CD4-positive, alpha-beta T cell treated with Interleukin-4 for 1 hour (primary cell): ENCODE measurements at places on chromosomes 7 and 10.

DNA sequence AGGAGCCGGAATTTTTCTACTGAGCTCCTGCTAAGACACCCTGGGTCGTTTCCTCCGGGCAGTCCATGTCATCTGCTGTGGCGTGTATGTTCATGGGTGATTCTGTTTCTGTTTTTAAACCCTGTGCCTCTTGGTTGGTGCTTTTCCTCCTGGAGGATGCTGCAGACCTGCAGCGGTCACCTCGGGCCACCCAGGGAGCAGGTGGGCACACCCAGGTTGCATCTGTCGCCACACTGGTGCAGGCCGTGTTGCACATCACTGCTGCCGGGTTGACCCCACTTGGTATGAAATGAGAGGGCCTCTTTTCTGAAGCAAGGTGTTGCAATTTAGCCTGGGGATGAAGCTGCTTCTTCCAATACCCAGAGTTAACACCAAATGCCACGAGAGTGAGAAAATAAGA, 127.2 kb downstream of the CUX1 start:
- no peak for DNase-seq

- no peak for DNase-seq
Observed at GRCh38 chr7:98241674-98242241, 10.3 kb downstream of the TECPR1 start.

- DNase-seq = no peak
Observed at GRCh38 chr7:142689439-142690120, 59.7 kb upstream of the PRSS1 start.

DNA sequence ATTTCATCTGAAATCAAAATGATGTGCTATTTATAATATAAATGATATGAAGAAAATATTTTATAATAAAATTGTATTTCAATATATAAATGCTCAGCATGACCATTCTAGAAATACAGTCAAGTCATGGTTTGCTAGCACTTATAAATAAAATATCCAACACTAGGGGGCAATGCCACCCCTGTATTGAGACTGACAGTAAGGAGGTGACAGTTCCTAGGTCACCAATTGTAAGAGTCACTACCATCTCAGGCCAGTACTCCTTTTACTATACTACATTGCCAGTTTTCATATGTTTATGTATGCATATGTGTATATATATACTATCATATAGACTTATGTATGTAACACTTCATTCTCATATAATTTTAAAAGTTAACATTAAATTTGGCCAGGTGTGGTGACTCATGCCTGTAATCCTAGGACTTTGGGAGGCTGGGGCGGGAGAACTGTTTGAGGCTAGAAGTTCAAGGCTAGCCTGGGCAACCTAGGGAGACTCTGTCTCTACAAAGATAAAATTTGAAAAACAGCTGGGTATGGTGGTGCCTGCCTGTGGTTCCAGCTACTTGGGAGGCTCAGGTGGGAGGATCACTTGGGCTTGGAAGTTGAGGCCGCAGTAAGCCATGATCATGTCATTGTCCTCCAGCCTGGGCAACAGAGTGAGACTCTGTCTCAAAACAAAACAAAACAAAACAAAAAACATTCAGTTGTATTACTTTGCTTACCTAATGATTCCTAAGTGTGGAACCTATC, 2.4 kb upstream of the CNOT4 start:
- peak; percentile 82 for DNase-seq

DNA sequence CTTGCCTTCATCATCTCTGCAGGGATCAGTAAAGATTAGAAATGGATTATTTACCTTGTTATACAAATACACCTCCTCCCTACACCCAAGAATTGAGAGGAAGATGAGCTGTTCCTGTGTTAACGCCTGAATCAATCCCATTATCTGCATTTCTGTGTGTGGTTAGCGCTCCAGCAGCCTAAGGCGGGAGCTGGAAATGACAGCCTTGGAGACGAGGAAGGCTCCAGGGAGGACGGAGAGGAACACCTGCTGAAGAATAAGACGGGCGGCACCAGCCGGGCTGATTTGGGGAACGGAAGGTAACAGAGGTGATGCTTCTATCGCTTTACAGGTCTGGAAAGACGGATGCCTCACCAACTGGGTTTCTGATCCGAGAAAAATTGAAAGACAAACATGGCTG, 34.2 kb upstream of the DDC start:
- no peak for DNase-seq

DNA sequence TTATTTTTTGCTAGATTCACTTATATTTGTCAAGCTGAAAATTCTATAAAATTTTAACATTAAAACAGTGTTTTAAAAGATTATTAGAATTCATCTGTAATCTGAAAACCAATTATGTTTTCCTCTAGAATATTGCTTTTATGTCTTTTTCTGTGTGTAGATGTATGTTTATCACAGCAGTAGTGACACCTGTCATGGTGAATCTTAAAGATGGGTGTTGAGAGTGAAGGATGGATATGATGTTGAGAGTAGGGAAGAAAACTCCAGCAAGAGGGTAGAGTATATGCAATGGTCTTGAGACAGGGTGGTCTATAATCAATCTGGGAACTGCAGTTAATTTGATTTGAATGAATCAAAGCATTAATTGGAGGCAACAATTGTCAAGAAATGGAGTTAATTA, 336.9 kb upstream of the CDC14C start:
- no peak for DNase-seq

GRCh38 chr7:47938574-47939165, 9.6 kb downstream of the PKD1L1 start:
- DNase-seq = no peak

DNA sequence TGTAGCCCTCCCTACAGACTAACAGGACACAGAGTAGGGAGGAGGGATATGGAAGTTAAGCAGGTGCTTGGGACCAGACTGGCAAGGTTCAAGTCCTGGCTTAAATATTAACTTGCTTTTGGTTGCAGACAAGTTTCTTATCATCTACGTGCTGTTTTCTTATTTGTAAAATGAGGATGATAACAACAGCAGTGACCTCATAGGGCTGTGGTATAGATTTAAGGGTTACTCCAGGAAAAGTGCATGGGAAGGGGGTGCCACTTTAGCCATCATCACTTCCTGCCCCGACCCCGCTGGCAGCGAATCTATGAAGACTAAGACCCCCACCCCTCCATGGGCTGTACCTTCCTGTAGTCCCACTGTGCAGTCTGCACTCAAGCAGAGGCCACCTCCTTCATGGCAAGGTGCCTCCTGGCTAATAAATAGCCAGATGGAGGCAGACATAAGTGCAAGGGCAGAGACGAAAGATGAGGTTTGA, 250.2 kb downstream of the COBL start:
- no peak for DNase-seq
